ENCODE measurements at places on chromosomes 7 and 10.

DNA sequence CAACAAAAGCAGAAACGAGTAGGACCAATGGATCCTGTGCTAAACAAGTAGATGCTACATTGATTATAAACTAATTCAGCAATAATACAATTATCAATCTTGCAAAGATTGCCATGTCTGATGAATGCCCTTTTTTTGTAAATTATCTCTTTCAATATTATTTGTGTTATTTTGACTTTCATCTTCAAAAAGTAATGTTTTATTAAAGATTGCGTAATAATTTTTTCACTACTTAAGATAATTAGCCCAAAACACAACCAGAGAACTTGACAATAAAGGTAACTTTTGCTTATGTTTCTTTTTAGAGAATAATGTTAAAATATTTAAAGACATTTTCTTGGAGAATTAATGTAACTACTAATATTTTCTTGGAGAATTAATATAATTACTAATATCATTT, 553.8 kb upstream of the VSTM2A start:
- no peak for DNase-seq

DNA sequence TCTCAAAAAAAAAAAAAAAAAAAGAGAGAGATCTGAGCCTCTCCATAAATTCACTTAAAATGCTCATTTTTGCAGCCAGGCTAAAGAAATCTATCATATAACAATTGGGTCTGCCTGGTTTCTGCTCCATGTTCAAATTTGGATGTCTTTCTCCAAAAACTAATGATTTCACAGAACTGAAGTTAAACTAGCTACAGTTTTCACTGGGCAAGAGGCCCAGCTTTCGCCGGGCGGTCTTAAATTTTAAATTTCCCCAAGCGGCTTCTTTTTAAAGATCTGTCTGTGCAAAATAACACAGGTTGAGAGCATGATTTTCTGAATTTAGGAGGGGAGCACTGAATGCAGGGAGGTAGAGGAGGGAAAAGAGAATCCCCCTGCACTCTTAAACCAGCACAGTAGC, 603.4 kb downstream of the KCNMA1 start:
- DNase-seq: no peak

GRCh38 chr7:142804728-142805207, 34.0 kb downstream of the PRSS2 start:
- DNase-seq: no peak

- no peak for DNase-seq
These were observed 7.3 kb downstream of the SEPHS1 start for GRCh38 chr10:13340626-13341376.

DNA sequence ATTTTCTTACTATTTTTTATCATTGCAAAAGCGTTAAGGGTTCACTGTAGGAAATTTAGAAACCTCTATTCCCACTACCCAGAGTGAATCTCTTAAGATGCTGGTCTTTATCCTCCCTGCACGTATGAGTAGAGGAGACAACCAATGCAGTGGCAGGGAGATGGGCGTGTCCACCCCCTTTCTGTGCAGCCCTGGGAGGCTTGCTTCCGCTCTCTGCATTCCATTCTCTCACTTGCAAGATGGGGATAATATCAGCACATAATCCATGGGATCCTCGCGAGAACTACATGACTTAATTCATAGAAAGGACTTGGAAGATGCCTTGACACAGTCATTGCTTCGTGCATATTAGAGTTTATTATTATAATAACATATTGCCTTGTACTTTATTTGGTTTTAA, 196.2 kb downstream of the KLF6 start:
- no peak for DNase-seq

All from GM04504 (cell line).